ENCODE measurements at places on chromosomes 16 and 17.

- no peak for DNase-seq
Measured at GRCh38 chr16:85461814-85462713, 151.1 kb upstream of the GSE1 start.

DNA sequence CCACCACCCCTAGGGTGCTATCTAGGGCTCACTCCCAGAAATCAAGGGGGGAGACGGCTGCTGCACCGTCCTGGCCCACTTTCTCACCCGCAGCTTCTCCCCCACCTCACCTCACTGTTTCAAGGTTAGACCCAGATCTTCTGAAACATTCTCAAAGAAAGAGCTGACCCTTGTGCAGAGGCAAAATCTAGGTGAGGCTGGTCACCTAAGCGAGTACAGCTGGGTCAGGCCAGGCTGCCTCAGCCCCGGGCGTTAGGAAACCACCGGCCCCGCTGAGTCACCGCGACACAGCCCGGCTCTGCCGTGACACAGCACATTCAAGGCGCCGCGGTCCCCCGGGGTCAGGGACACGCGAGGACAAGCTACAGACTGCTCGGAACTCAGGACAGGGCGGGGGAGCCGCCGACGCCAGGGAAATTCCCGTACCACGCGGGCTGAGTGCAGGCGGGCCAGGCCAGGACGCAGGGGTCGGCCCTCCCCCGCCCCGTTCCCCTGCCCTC lies 27.1 kb downstream of the GNPTG start:
- DNase-seq: peak; percentile 79

DNA sequence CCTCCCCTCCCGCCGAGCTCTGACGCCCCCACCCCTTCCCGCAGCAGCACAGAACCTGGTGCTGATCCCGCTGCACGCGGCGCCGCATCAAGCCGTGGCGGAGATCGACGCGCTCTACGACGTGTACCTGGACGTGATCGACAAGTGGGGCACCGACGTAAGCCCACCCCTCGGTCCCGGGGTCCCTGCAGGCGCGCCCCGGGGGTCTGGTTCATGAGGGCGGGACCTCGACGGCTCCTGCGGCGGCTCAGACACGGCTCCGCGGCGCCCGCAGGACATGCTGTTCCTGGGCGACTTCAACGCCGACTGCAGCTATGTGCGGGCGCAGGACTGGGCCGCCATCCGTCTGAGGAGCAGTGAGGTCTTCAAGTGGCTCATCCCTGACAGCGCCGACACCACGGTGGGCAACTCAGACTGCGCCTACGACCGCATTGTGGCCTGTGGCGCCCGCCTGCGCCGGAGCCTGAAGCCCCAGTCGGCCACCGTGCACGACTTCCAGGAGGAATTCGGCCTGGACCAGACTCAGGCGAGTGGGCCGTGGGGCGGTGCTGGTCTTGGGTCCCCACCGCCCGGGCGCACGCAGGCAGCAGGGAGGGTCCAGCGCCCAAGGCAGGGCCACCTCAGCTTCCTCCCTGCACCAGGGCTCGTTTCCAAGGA lies 1.4 kb downstream of the DNASE1L2 start:
- DNase-seq: no peak

GRCh38 chr17:40561871-40562611 lies 3.2 kb downstream of the CCR7 start:
- DNase-seq: peak; percentile 79

GRCh38 chr16:1494711-1495110 lies 1.6 kb downstream of the TELO2 start:
- no peak for DNase-seq

- DNase-seq: no peak
Measured at GRCh38 chr17:29563816-29564215, 3.0 kb downstream of the ABHD15 start.

- no peak for DNase-seq
Measured at GRCh38 chr17:79803421-79803996, 6.6 kb upstream of the CBX8 start.
